T-helper 2 cell treated with Interferon-gamma antibody and Interleukin-4, amounts not matched to agents 5 μg/mL and 100 μg/mL, for 36 hours (primary cell): ENCODE measurements at places on chromosomes 16 and 17.

- no peak for DNase-seq
These were observed 24.4 kb downstream of the MIS12 start for GRCh38 chr17:5510771-5511170.

GRCh38 chr17:66687570-66688284 lies 147.2 kb upstream of the CACNG5 start:
- DNase-seq, result no peak

DNA sequence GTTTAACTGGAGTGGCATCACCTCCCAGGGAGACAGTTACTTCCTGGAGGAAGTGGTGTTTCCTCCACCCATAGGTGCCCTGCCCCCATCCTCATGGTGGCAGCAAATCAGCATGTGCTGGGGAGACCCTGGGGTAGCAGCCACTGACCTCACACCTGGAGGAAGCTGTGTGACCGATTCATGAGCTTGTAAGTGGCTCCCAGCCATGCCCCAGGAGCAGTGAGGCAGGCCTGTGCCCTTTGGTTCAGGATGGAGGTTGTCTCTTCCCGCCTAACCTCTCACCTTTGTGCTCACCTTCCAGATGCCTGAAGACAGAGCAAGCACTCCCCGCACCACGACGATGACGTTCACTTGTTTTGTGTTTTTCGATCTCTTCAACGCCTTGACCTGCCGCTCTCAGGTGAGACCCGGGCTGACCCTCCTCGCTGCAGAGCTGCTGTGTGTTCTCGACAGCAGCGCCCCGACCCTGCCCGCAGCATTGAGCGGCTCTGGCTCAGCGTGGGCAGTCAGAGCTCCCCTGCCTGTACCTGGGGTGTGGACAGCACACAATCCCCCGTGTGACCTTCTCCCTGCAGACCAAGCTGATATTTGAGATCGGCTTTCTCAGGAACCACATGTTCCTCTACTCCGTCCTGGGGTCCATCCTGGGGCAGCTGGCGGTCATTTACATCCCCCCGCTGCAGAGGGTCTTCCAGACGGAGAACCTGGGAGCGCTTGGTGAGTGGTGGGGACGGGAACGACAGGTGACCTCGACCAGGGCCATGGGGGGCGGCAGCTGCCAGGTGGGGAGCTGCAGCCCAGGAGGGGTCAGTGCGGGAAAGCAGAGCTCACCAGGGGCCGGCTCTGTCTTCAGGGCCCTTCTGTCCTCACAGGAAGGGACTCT lies 42.8 kb downstream of the MEAK7 start:
- no peak for DNase-seq

DNA sequence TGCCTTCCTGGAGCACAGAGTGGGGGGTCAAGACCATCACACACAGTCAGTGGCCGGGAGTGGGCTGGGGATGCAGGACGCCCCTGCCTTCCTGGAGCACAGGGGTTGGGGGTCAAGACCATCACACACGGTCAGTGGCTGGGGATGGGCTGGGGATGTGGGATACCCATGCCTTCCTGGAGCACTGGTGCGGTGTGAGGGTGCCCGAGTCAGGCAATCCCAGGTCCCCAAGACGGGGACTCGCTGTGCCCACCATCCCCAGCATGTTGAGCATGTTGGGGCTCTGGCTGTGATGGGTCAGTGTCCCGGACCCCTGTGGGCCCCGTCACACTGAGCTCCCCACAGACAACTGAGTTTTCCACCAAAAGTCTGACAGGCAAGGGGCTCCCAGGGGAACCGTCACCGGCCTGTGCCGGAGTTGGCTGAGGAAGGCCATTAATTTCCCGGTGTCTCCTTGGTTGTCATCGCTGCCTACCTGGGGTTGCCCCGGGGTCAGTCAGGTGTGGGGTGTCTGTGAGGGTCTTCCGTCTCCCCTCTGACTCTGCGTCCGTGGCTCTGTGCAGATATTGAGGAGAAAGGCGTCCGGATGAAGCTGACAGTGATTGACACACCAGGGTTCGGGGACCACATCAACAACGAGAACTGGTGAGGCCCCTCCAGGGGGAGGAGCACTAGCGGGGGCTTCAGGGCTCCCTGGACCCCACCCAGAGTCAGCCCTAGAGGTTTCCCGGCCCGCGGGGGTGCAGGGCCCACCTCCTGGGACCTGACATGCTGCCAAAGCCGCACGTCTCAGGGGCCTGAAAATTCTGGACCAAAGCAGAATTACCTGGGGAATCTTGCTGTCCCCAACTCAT lies 347.1 kb downstream of the SEC14L1 start:
- no peak for DNase-seq

- no peak for DNase-seq
These were observed 271.8 kb upstream of the ZFHX3 start for GRCh38 chr16:73319737-73320136.
